Amniotic stem cell (primary cell): ENCODE measurements at places on chromosomes 6 and 20.

DNA sequence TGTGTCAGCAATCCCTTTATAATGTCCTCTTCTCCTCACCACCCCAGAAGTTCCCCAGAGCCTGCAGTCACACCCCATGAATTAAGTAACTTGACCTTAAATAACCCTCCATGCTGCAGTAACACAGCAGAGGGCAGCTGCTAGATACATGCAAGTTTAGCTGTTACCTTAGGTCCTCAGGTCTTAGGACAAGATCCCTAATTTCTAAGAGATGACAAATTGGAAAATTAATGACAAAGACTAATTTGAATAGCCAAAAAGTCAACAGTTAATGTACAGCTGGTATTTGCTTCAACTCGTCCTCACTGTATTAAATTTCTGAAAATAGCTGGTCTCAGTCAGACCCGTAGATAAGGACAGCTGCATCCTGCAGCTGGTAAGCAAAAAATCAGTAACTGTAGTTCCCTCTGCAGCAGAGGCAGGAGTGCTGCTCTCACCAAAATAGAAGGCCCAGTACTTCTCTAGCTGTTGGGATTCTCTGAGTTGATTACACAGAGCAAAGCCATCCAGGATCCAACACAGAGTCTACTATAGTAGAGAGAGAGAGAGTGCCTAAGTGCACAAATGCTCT, 62.4 kb downstream of the TNFRSF21 start:
- no peak for DNase-seq

- DNase-seq, result no peak
These were observed 422.6 kb upstream of the FLRT3 start for GRCh38 chr20:14759979-14760378.

GRCh38 chr6:52983159-52983848, 11.8 kb downstream of the GSTA4 start:
- no peak for DNase-seq

- DNase-seq, result no peak
These were observed 32.5 kb upstream of the DLGAP4 start for GRCh38 chr20:36273414-36274180.

DNA sequence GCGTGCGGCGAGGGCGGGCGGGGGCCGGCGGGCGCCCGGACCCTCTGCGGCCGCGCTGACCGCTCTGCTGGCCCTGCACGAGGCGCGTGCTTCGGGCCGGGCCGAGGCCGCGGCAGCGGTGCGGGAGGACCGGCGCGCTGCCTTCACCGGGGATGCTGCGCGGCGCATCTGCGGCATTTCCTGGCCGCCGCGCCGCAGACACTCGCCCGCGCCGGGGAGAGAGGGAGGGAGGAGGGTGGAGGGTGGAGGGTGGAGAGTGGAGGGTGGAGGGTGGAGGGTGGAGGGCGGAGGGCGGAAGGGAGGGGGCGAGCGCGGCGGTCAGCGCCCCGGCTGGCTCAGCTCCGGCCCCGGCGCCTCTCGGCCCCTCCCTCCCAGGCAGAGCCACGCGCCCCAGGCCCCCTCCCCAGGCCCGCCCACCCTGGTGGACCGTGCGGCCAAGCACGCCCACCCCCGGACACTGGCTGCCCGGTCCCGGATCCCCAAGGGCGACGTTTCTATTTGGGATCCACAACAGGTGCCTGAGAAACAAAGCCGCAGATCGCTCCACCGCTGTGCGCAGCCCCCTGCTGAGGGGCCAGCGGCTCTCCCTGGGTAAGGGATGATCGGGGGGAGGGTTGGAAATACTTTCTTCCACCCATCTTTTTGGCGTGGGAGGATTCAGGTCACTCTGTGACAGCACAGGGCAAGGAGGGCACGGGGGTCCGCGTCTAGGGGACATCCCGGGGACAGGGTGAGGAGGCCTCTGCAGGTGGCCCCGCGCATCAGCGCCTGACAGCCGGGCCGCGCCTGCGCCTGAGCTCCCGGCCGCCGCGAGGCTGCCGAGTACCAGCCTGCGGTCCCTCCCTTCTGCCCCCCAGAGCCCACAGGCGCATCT, 111.2 kb upstream of the BEND6 start:
- peak; percentile 25 for DNase-seq

- no peak for DNase-seq
These were observed 19.6 kb downstream of the NTSR1 start for GRCh38 chr20:62728028-62728780.

DNA sequence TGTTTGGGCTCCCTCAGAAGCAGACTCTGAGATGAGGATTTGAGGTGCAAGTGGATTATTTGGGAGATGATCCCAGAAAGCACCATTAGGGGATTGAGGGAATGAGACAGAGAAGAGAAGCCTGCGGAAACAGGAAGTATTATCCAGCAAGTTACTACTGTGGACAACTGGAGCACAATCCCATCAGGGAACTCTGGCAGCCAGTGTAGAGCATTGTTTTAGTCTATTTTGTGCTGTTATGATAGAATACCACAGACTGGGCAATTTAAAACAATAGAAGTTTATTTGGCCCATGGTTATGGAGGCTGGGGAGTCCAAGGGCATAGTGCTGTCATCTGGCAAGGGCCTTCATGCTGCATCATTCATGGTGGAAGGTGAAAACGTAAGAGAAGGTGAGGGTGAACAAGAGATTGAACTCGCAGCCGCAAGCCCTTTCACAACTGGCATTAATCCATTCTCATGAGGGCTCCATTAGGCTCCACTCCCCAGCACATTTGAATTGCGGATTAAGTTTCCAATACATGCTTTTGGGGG, 43.5 kb upstream of the SLC9A8 start:
- DNase-seq, result no peak

- DNase-seq, result no peak
These were observed 185.3 kb downstream of the BACH2 start for GRCh38 chr6:90111387-90111786.

- no peak for DNase-seq
These were observed 25.4 kb downstream of the ZMYND8 start for GRCh38 chr20:47330933-47331708.

DNA sequence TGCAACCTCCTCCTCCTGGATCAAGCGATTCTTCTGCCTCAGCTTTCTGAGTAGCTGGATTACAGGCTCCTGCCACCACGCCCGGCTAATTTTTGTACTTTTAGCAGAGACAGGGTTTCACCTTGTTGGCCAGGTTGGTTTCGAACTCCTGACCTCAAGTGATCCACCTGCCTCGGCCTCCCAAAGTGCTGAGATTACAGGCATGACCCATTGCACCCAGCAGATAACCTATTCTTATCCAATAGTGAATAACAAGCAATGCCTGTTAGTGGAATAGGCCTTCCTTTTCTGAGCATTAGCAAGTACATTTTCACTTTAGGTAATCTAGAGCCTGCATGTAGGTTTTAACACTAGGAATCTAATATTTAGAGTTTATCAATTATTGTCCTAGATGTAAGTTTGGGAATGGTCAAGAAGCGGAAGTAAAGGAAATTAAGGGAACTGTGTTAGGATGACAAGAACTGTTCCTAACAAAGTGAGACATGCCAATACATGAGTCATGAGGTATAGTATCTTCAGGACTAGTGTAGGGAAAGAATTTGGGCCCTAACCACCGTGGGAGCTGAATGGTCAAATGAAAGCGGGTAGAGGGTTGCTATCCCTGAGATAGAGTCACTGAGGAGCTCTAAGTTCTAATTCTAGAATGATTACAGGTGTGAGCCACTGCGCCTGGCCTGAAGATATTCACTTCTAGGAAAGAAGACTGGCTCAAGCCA, 15.0 kb downstream of the BLTP3A start:
- no peak for DNase-seq

GRCh38 chr20:63977739-63978276, 1.6 kb downstream of the SAMD10 start:
- DNase-seq, result no peak

GRCh38 chr6:166929542-166930189, 26.7 kb downstream of the RNASET2 start:
- no peak for DNase-seq

- no peak for DNase-seq
These were observed 3.2 kb downstream of the TNFRSF6B start for GRCh38 chr20:63699466-63700198.

DNA sequence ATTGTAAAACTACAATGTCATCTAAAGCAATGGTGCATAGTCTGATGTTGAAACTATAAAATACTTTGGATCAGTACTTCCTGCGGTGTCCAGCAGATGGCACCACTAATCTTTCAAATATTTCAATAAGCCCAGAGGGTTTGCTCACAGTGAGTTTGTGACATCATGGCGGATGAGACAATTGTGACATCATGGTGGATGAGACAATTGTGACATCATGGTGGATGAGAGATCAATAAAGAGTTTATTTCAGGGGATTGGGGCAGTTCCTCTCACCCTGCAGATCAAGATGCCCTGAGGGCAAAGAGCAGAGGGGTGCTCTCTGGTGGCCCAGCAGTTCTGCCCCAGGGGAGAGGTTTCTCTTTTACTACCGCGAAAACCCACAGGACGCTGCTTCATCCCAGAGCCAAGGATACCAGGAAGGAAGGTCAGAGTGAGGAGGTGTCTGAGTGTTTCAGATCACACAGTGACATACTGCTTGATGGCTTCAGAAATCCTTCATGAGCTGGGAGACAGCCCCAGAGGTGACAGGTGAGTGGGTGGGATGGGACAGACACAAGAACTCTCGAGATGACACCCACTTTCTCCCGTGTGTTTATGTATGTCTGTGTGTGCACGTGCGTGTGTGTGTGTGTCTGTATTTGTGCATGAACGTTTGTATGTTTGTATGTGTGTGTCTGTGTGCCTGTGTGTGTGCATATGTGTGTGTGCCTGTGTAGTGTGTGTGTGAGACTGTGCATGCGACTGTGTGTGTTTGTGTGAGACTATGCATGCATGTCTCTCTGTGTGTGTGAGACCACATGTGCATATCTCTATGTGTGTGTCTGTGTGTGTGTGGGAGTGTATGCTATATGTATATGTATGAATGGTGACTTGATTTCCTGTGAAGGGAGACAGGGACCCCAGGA, 7.3 kb upstream of the ULBP2 start:
- DNase-seq, result peak; percentile 47

- DNase-seq, result no peak
These were observed 68.2 kb downstream of the PRDM1 start for GRCh38 chr6:106154326-106154725.

DNA sequence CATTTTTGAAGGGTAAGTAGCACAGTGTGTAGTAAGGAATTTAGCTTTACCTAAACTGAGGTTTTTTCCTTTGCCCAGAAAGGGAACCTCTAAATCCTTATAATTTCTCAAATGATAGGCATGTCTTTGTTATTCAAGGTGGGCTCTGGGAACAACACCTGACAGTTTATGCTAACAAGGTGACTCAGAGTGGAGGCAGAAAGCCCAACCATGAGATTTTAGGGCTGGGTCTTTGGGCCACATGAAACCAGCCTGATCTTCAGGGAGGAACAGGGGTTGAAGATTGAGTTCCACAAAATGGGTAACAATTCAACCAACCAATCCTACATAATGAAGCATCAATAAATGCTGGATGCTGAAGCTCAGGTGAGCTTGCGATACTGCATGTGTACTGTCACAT, 46.6 kb downstream of the PRSS35 start:
- no peak for DNase-seq

DNA sequence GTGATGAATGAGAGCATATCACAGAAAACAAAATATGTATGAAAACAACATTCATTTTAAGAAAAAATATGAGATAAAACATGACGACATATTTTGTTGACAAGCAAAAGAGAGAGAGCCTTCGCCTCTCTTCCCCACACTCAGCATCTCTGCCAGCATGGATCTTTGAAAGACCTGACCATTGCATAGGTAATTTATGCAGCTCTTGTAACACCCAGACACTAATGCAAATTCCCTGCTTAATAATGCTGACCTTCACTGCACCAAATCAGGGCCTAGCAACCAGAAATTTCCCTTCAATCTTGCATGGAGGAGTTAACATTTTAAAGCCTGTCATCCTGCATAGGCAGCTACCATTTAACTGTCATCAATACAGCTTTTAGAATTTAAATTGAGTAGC, 50.0 kb upstream of the CNR1 start:
- DNase-seq, result no peak

DNA sequence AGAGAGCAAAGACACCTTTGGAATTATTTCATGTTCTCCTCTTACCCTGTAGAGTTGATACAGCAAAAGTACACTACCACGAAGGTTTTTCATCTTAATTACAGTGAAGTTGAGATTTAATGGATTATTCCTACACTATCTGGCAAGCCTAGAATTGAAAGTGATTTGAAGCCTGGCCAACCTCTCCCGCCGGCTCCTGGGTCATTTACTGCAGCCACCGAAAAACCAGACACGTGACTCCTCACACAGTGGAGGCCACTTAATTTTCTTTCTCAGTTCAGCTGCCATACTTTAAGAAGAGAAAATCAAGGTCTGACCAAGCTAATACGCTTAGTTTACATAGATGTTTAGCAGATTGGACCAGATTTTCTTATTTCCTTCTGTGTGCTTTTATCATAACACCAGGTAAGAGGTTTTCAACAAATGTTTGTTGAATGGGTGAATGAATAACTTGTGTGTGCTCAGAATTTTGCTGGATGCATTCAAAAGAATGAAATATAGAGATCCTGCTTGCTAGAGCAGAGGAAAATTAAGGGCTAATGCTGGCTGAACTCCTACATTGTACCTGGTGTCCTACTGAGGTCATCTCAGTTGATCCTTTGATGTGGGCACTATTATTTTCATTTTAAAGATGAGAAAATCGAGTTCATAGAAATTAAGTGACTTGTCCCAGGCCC, 97.2 kb upstream of the PDE10A start:
- DNase-seq, result no peak

- DNase-seq, result no peak
These were observed 220.0 kb downstream of the QKI start for GRCh38 chr6:163634211-163635171.

DNA sequence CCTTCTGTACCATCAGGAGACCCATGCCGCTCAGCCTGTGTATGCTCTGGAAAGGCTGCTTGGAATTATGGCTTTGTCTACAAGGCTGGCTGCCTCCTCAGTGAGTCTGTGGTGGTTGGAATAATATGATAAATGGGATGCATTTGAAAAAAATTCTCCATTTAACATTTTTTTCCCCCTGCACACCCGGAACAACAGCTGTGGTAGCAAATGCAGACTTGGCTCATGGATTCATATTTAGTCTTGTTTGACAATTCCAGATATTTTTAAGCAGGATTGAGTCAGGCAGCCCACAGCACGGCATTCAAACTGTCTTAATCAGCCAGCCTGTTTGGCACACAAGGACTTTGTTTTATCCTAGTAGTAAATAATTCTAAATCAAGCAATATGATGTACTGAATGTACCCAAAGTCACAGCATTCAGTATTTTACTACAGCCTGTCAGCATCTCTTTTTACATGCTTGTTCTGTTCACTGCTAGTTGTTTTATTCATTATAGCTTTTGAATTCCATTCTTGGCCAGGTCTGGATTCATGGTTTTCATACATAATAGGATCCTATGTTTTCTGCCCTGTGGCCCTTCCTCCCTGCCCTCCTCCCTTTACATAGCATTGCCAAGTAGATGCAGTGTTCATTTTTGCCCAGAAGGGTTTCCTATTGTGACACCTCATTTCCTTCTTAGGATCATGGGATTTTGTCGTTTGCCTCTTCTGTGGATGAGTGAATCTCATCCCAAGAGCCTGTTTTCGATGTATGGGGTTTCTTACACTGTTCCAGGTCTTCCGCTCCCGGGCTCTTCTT, 68.1 kb downstream of the LRRC1 start:
- DNase-seq, result peak; percentile 25
